Fibroblast of the aortic adventitia (primary cell): ENCODE measurements at places on chromosomes 6 and 20.

DNA sequence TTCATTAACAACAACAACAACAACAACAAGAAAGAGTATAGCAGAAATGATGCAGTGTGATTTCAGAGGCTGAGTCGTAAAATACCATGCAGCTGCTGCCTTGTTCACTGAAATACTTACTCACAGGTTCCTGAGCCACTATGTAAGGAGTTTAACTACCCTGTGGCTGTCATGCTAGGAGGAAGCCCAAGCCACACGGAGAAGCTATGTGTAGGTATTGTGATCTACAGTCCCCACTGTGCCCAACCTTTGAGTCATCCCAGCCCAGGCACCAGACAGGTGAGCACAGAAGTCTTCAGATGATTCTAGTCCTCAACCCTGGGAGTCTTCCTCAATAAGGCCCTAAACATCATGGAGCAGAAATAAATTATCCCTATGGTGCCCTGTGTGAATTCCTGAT is 14.6 kb upstream of the RALY start:
- no peak for DNase-seq

- DNase-seq = peak; percentile 58
Measured at GRCh38 chr6:129766959-129767728, 57.2 kb upstream of the ARHGAP18 start.

- no peak for DNase-seq
Measured at GRCh38 chr6:158767709-158768108, 51.5 kb downstream of the EZR start.

DNA sequence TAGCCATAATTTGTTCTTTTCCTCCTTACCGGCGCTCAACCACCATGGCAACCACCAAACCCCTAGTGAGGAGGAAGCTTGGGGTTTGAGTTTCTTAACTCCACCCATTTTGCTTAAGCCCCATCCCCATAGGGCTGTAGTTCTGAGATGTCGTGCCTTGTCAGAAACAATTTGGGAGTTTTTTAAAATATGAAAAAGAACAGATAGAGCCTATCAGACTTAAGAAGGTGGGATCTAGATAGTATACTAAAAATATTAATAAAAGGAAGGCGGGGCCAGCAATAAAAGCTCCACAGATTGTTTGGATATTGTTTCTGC is 5.6 kb downstream of the BRD2 start:
- peak; percentile 74 for DNase-seq

DNA sequence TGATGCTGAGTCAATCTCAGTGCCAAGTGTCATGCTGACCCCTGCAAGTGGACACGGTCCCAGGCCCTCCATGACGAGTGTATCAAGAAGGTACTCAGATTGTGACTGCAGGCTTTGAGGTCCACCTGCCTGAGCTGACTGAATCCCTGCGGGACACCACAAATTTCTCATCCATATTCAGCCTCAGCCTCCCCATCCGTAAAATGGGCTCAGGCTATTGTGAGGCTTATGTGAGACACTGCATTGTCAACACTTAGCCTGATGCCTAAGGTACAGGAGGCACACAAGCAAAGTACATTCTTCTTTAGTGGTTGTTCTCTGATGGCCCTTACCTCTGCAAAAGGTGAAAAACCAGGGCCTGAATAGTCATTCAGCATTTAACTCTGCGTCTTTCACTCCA is 70.4 kb upstream of the NFATC2 start:
- DNase-seq = no peak

DNA sequence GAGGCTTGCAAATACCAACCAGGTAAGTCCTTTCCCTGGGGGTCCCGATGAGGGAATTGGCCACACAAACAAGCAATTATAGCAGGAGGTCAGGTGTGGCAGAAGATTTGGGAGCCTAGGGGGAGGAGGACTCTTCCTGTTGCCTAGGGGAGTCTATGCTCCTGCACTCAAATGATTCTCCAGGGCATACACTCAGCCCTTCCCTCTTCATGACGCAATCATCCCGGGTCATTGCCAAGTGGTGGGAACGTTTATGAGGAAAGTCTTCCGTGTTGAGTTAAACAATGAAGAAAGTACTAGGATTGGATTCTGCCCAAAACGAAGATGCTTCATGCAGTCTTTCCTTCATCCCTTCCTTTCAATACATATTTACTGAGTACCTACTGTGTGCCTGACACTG is 186.5 kb upstream of the TSHZ2 start:
- no peak for DNase-seq

GRCh38 chr6:33850296-33850695 is 46.5 kb upstream of the MLN start:
- no peak for DNase-seq

GRCh38 chr6:146551545-146551944 is 7.9 kb downstream of the RAB32 start:
- DNase-seq = no peak

DNA sequence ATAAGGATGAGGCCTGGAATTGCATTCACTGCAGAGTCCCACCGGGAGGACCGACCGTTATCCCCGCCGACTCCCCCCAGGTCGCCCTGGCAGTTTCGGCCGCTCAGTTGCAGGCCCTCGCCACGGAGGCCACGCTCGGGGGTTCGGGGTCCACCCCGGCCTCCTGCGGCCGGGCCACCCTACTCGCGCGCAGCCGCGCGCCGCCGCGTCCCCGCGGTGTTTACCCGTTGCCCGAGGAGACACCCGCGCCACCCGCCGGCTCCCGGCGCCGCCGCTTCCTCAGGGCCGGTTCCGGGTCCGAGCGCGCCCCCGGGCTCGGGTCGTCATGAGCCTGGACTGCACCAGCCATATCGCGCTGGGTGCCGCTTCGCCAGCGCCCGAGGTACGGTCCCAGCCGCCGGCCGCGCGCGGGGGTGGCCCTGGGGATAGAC is at the start of gene CCDC170:
CCDC170 (plus strand) TSS at position 214 of the 431 bp plus-strand sequence; CDS start at position 326, 112 bp downstream.
- DNase-seq = no peak

DNA sequence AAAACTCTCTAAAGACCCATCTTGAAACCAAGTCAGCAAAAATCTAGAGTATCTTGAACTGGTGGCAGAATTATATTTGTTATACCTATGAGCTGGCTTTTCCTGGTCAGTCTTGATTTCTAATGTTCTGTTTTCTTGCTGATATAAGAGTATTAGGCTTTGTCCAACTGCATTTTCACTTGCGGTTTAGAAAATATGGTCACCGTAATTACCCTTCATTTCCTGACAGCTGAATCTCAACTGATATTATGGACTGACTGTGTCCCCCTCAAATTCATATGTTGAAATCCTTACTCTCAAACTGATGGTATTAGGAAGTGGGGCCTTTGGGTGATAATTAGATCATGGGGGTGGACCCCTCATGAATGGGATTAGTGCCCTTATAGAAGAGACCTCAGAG is 72.1 kb downstream of the TXLNB start:
- no peak for DNase-seq

- DNase-seq = no peak
Measured at GRCh38 chr6:30711758-30712380, 5.2 kb downstream of the MDC1 start.

DNA sequence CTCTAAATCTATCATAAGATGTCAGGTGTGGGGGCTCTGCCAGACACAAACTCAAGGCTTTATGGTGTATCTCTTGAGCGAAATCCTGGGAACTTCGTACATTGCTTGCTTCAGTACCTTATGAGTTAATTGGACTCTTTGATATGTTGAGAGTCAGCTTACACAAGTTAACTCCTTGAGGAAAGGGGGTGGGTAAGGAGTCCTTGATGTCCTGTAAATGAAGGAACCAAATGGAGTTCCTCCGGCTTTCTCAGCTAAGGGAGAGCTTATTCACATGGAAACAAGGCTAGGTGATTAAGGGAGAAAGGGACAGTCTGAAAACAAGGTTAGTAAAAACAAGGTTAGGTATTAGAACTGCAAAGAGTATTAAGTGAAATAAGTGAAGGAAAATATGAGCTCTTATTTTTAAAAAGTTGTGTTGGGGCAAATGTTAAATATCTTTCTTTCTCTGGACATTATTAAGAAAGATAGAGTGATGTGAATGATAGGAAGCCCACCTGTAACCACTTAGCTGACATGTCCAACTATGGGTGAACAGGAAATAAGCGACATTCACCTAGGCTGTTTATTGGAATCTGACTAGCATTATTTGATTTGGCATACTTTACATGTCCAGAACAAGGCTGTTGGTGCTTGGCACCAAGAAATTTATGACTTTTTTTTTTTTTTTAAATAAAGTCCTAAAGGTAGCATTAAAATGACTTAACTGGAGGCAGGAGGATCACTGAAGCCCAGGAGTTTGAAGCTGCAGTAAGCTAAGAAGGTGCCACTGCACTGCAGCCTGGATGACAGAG is 26.5 kb downstream of the GTF2H5 start:
- DNase-seq = no peak

DNA sequence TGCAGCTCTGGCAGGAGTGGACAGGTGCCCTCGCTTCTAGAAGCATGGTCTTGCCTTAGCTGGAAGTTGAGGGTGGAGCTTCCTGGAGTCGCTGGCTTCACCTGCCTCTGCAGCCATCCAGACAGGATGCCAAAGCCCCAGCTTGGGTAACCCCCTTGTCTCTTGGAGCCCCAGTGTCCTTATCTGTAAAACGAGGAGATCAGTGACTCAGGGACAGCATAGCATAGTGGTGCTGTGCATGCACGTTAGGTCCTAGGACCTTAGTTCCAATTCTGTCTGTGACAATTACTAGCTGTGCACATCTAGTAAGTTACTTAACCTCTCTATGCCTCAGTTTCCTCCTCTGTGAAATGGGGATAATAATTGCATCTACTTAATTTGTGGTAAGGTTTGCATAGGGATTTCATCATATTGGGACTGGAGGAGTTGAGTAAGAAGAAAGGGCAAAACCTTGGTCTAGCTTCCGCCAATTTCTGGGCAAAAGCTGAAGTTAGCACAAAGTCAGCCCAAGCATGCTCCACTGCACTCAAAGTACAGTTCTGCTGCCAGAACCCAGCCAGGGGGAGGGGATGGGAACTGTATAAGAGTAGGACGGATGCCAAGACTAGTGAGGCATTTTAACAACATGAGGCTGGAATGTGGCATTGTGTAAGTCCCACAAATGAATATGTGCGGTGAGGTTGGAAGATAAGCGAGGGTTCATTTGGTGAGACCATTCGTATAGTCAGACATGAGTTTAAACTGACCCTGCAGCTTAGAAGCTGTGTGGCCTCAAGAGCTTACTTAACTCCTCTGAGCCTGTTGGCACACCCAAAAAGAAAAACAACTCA is 24.5 kb downstream of the TOX2 start:
- DNase-seq = peak; percentile 100

DNA sequence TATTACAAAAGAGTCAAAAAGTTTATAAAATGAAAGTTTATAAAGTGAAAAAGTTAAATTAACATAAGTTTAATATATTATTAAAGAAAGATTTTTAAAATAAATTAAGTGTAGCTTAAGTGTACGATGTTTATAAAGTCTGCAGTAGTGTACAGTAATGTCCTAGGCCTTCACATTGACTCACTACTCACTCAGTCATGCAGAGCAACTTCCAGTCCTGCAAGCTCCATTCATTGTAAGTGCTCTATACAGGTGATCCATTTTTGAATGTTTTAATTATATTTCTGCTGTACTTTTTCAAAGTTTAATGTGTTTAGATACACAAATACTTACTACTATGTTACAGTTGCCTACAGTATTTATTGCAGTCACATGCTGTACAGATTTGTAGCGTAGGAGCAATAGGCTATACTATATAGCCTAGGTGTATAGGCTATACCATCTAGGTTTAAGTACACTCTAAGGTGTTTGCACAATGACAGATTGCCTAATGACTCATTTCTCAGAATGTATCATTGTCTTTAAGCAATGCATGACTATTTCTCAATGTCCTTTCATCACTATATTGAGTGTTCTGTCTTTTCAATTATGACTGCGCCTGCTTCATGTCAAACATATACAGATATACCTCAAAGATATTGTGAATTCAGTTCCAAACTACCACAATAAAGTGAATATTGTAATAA is 1110.3 kb upstream of the MAP3K7 start:
- DNase-seq = no peak

DNA sequence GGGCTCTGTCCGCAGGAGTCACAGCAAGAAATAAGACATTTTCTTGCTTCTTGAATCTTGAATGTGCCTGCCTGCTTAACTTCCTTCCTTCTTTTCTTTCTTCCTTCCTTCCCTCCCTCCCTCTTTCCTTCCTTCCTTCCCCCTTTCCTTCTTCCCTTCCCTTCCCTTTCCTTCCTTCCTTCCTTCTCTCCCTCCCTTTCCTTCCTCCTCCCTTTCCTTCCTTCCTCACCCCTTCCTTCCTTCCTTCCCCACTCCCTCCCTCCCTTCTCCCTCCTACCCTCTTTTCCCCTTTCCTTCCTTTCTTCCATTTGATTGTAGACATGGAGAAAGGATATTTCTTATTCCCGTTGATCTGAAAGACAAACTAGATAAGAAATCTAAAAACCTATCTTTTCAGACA is 436.8 kb upstream of the AGPAT4 start:
- DNase-seq = no peak

DNA sequence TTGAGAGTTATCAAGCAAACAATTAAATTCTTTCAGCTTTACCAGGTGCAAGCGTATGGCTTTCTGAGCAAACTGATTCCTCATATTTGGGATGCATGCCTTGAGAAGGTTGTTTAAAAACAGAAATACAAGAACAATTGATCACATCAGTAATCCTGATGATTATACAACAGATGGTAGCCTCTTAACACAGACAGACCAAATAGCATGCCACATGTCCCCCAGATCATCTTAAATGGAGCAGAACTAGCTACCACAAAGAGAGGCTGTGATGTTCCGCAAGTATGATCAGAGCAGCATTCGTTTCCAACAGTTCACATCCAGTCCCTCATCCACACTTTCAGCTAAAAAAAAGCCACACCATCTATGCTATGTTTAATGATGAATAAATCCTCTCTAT is 246.2 kb upstream of the NRSN1 start:
- no peak for DNase-seq

- DNase-seq = no peak
Measured at GRCh38 chr6:12962529-12962928, 246.0 kb downstream of the PHACTR1 start.

- DNase-seq = peak; percentile 55
Measured at GRCh38 chr6:139881728-139882211, 507.3 kb upstream of the CITED2 start.

DNA sequence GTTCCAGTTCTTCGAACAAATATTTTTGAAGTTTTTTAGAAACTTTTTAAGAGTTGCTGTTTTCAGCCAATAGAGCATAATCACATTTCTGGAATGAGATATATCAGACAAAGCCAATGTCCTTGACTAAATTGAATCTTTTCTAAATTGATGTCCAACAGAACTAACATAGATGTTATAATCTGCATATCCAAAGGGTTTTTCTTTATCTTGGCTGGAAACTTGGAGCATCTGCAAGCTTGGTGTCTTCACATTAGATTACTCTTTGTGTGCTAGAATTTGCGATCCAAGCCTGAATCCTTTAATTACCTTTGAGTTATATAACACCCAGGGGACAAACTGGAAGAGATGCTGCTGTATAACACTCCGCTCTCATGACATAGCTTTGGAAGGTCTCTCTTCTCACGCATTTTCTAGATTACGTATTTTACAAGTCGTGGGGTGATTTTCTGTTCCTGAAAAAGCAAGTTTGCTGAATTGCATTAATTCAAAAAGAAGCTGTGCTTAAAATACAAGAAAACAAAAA is 64.4 kb upstream of the FUCA2 start:
- DNase-seq = peak; percentile 54

DNA sequence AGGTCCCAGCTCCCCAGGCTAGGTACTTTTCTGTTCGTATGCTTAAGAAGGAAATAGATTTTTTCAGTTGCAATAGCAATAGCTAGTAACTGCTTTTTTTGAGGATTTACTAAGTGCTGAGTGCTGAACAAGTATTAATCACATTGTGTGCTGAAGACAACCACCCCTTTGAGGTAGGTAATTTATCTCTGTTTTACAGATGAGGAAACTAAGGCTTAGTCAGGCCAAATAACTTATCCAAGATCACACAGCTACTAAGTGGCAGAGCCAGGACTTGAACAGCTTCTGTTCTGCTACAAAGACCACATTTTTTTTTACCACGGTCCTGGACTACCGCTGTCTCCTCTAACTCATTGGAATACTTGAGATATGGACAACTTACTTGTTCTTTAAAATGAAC is 39.8 kb downstream of the LRRN4 start:
- no peak for DNase-seq
